Dermis blood vessel endothelial cell (primary cell): ENCODE measurements at places on chromosomes 12 and 14. TPM values are rescaled to one million over a fixed set of nuclear protein-coding genes. Genes with fewer than 3 reads are reported as not detected.
A peak's percentile ranks its signal among the peaks of the same experiment; 100 is the strongest.

The RASSF9 gene
- total RNA-seq: 7.7 and 13.4 TPM in 2 replicates

The SLC5A8 gene
- not detected in 2 replicates for total RNA-seq

DNA sequence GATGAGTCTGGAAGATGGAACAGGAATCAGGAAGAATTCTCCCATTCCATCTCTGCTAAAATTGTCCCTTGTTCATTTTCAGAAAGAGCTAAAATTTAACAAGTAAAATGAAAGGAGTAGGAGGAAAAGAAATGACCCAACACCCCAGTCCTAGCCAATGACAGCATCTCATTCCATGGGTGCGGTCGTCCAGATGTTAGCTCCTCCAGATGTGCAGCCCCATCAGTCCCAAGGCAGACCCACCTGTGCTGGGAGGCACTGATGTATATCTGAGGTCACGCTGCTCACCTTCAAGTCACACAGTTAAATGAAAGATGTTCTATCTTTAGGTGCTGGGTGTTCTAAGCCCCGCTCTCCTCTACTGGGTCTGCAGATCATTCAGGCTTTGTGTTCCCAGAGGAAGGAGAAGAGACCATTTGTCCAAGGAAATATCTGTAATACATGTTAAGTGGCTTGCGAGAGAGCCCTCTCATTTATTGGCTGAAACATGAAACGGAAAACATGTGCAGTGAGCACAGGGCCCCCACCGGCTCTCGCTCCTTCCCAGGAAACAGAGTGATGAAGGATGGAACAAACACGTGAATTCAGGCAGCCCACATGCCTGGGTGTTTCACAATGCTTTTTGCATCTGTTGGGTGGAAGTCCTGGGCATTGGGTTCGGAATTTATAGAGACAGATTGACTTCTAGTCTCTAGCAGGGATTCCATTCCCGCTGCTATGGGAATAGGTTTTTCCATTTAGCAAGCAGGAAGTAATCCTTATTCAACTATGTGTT is 294.6 kb downstream of the NUAK1 start:
- peak; percentile 30 for DNase-seq

GRCh38 chr12:95207407-95207806 is 9.9 kb downstream of the FGD6 start:
- no peak for DNase-seq

- peak; percentile 53 for DNase-seq
Measured at GRCh38 chr14:34355584-34356263, 106.3 kb downstream of the SPTSSA start.

GRCh38 chr12:59808317-59808910 is 212.6 kb downstream of the SLC16A7 start:
- DNase-seq: peak; percentile 61
